GM03348 (cell line): ENCODE measurements at places on chromosomes 1 and 21.

DNA sequence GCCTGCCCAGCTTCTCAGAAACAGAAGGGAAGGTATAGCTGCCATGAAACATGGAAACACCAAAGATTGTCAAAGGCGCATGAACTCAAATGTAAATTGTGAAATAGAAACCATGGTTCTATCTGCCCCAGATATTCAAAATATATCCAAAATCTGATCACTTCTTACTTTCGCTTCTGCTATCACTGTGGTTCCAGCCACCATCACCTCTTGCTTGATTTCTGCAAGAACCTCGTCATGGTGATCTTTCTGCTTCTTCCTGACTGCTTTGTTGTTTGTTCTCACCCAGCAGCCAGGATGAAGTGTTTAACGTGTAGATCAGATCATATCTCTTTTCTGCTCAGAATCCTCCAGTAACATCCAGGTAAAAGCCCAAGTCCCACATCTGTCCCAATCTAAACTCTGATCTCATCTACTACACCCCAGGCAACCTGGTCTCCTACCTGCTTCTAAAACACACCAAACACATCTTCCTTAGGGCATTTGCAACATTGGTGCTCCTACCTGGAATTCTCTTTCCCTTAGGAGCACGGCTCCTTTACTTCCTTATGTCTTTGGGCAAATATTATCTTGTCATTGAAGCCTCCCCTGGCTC lies 10.5 kb upstream of the LMO4 start:
- no peak for DNase-seq

GRCh38 chr1:81337226-81337625 lies 463.5 kb upstream of the ADGRL2 start:
- no peak for DNase-seq

GRCh38 chr21:41845310-41846032 lies 33.7 kb downstream of the PRDM15 start:
- DNase-seq = no peak

DNA sequence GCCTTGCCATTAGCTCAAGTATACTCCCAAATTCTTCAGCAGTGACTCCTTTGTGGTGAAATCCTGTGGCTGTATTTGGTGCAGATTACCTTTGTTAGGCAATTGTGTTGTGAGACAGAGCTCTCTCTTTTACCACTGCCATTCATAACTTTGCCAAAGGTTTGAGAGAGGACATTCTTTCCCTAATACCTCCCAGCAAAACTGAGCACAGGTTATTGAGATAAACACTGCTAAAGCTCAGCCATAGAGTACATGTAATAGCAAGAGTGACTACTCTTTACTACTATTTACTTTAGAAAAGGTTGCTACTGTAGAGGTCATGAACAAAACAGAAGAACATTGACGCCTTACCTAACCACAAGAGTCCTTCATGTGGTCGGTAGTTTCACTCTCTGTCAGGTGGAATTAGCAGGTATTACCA lies 514.0 kb upstream of the ADAMTS5 start:
- peak; percentile 58 for DNase-seq

GRCh38 chr1:25009671-25010262 lies 79.7 kb upstream of the RUNX3 start:
- no peak for DNase-seq

DNA sequence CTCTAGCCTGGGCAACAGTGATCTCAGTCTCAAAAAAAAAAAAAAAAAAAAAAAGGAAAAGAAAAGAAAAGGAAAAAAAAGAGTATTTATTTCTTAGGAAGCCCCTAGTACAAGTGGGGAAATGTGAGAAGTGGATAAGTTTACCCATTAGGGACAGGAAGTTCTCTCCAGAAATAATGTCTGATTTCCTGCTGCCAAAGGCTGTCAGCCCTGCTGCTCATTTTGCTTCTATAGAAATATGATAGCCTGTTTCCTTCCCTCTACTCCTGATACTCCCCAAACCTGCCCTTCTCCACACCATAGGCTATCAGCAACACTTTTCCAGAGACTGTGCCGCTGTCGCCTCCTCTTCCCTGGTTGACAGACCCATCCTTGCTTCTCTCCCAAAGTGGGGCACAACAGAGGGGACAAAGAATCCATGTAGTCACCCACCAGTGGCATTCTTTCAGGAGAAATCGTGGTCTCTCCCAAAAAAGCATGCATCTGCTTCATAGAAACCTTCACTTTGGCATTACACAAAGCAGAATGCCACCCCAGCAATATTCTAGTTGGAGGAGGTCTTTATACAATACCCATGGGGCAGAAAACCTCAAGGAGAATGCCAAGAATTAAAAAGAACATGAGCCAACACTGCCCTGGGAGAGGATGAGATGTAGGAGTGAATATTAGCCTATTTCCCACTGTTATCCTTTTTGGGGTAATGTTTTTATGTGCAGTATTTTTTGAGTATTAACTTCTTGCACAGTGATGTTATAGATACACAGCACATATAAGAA lies 166.3 kb upstream of the NR5A2 start:
- DNase-seq = no peak

DNA sequence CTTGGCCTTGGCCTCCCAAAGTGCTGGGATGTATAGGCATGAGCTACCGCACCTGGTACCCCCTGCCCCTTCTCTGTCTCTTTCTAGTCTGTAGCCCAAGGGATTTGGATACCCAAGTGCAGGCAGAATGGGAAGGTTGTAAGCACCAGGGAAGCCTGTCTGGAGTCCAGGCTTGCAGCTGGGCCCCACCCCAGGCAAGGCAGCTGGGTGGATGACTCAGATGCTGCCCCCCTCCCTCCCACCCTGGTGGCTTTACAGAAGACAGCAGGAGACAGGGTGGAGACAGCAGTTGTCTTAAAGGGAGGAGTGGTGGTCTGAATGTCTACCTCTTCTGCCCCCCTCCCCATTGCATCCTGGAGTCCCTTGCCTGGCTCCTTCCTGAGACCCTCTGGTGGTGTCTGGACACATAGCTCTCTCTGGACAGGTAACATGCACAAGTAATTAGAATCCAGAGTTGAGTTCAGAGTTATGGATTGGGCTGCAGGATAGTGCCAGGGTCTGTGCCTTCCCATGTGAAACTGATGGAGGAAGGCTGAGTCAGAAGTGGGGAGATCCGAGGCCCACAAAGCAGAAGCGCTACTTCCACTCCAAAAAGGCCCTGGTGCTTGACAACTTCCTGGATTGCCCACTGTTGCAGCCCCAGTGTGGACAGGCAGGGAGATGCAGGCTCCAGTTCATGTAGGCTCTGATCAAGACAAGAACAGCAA lies 5.1 kb downstream of the LMNA start:
- DNase-seq = peak; percentile 83

DNA sequence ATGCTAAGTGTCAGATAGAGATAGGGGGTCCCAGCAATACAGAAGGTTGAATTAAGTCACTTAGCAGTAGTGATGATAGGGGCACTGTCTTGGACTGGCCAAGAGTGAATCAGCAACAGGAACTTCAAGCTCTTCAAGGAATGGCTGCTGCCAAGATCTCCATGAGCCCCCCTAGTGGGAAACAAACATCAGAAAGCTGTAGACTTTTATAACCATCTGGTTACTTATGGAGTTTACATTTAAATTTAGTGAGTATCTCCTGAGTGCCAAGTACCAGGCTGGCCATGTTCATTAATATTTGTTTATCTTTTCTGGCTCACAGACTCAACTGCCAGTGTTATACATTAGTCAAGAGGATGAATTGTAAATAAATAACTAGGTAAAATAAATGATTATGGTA lies 327.3 kb downstream of the TTLL7 start:
- DNase-seq = no peak

- no peak for DNase-seq
These were observed 258.9 kb upstream of the SGIP1 start for GRCh38 chr1:66275083-66275482.

DNA sequence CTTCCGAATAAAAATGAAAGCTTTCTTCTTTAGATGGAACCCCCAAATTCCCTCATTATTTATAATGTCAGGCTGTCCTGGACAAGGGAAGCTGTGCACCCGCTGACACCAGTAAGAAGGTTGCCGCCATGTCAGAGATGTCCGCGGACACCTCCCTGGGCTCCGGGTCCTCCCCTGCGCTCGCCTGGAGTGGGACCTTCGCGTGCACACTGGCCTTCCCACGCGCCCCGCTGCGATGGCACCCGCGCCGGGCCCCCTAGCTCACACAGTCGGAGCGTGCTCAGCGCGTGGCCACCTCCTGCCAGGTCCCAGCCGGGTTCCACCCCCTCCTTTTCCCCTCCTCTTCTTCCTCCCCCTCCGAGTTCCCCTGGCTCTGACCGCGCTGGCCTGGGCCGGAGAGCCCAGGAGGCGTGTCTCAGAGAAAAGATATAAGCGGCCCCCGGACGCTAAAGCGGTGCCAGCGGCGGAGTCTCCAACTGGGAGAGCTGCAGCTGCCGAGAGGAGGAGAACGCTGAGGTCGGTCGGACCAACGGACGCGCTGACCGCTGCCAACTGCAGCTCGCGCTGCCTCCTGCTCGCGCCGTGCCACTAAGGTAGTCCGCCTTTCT lies at the start of gene G0S2:
TSS of gene G0S2 (plus strand) at position 456 of the 608 bp plus-strand sequence. CDS start 273 bp downstream, outside the sequence.
- peak; percentile 55 for DNase-seq

DNA sequence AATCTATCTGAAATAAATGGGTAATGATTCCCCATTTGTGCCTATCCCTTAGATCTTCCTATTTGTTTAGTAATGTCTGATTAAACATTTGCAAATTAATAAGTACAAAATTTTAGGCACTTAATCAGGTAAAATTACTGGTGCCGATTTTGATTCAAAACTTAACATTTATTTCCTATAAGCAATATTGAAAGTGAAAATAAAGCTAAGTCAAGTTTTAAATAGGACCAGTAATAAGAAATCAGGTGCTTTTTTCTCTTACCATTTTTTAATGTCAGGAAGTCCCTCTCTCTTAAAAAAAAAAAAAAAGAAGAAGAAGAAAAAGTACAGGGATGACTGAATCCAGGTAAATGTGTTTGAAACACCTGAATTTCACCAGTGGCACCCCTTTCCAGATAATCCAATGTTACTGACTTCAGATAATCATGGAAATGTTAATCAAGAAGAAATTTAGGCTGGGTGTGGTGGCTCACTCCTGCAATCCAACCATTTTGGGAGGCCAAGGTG lies 836 bp upstream of the GBP4 start:
- no peak for DNase-seq

DNA sequence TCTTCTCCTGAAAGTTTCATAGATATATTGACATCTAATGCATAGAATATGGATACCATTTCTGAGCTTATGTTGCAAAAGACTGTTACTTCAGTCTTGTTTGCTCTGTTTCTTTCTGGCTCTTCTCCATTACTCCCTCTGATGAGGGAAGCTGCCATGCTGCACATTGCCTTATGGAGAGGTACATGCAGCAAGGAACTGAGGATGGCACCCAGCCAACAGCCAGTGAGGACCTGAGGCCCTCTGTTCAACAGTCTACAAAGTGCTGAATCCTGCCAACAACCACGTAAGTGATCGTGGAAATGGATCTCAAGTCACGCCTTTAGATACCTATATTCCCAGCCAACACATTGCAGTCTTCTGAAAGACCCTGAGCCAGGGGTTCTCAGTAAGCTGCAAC lies 66.6 kb upstream of the ADAMTS5 start:
- DNase-seq = no peak

DNA sequence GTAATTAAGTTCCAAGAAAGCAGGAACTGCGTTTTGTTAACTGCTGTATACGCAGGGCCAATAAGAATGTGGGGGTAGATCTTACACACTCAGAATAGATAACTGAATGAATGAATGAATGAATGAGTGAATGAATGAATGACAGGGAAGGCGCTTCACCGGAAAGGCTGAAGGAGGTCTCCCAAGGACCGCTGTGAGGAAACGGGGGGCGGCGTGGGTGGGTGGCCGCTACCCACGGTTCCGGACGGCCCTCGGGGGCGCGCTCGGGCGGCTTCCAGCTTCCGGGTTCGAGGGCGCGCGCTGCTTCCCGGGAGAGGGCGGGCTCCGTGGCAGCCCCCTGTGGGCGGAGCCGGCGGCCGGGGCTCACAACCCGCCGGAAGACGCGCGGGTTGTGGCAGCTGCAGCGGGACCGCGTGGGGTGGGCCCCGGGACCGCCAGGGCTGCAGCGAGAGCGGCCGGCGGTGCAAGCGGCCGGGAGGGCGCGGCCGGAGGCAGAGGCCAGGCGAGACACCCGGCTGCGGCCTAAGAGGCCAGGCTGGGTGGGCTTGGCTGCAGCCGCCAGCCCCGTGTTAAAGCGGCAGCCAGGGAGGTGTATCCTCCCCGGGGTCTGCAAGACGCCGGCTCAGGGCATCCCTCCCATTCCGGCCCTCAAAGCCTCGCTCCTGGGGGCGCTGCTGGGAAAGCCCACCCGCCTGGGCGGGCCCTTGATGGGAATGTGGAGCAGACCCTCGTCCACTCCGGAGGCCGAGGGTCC lies at the start of gene ZFP69:
TSS of gene ZFP69 (plus strand) at position 367 of the 754 bp plus-strand sequence. CDS start 2,072 bp downstream, outside the sequence.
- peak; percentile 94 for DNase-seq

DNA sequence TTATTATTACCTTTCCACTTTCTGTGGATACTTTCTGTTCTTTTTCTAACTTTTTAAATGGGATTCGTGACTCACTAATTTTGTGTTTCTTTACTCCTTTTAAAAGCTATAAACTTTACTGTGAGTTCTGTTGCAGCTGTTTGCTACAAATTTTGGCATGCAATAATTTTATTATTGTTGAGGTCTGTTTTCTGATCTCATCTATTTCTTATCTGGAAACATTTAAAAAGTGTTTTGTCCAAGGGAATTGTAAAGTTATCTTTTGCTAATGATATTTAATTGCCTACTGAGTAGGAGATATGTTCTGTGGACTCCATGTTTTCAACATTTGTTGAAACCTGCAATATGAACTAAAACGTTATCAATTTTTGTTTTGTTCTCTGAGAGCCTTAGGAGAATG lies 138.1 kb upstream of the COL6A1 start:
- no peak for DNase-seq

- DNase-seq = no peak
These were observed 31.5 kb upstream of the TNR start for GRCh38 chr1:175774921-175775320.

GRCh38 chr1:240824238-240824637 lies 212.3 kb upstream of the GREM2 start:
- DNase-seq = no peak

DNA sequence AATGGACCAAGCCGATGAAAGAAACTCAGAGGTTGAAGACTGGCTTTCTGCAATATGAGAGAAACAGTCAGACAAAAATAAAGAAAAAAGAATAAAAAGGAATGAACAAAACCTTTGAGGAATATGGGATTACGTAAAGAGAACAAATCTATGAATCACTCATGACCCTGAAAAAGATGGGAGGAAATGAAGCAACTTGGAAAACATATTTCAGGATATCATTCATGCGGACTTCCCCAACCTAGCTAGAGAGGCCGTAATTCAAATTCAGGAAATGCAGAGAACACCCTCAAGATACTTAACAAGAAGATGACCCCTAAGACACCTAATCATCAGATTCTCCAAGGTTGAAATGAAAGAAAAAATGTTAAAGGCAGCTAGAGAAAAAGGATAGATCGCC lies 705.3 kb upstream of the CHRM3 start:
- no peak for DNase-seq
